HuH-7.5 (cell line): ENCODE measurements at places on chromosomes 2 and 18.

GRCh38 chr2:37916512-37917082 lies 8.5 kb upstream of the RMDN2 start:
- no peak for DNase-seq

DNA sequence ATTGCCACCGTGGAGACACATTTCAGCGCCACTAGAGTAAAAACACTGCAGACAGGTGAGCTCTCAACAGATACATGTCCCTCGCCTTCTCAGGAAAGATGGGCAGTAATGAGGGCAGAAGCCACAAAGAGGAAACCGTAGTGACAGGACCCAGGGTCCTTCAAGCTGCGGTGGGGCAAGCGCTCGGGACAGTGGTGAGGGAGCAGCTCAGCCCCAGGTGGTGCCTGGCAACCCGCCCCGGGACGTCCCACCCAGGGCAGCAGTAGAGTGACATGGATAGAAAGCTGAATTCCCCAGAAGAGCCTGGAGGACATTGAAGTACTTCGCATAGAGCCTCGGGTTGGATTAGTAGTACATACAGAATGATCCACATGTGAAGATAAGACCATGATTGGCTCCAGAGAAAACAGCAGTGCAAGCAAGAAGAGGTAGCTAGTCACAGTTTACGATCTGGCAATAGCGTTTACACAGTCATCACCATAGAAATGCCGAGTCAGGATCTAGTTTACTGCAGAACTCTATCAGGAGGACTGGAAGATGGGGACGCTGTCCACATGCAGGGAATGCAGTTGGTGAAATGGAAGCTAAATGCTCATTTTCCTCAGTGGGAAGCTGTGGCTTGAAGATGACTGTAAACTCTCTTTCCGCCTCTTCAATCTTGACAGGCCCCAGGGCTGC lies 37.4 kb upstream of the ALPP start:
- no peak for DNase-seq

DNA sequence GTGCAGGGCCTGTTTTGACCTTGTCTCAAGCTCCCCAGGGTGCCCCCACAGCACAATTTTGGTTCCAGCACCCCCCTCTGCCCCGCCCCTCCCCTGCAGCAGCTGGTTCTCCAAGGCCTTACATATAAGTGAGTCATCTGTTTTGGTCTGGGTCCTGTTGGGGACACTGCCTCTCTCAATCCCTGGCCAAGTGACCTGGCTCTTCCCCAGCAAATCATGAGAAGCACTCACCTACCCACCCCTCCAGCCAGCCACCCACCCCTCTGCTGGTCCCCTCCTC lies 90.5 kb downstream of the INHBB start:
- no peak for DNase-seq

- no peak for DNase-seq
Observed at GRCh38 chr2:168445960-168446359, 10.1 kb upstream of the CERS6 start.

DNA sequence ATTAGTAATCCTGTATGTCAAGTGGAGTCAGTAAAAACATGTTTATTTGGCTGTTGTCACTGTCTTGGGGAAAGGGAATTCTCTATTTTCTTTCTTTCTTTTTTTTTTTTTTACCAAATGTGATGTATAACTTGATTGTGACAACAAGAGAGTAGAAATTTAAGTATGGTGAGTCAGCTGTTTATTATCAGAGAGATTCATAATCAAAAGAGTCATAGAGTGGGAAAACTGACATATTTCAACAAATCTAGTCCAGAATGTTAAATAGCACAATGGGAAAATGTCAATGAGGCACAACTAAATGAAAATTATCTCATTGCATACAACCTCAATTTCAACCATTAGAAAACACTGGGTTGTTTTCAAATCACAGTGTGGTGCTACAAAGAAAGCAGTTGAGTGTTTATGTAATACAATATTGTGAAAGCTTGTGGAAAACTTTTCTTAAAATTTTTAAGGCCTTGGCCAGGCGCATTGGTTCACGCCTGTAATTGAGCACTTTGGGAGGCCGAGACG lies 111.9 kb upstream of the DTNA start:
- DNase-seq: no peak

DNA sequence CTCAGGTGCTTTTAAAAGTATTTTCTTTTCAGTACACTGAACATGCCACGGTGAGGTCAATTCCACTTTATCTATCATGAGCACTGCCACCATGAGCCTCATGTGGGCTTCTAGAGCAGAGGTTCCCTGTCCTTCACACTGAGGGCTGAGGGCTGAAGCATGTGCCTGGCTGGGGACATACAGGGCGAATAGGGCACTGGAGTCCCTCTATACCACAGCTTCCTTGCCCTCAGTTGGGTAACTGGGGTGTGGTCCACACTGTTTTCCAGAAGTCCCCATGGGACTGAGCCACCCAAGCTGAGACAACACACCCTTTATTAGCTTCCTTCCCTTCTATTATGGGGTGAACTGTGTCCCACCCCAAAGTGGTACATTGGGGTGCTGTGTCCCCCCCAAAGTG lies 172.2 kb upstream of the ID2 start:
- no peak for DNase-seq

- no peak for DNase-seq
Observed at GRCh38 chr2:30180226-30180625, 33.4 kb downstream of the YPEL5 start.

DNA sequence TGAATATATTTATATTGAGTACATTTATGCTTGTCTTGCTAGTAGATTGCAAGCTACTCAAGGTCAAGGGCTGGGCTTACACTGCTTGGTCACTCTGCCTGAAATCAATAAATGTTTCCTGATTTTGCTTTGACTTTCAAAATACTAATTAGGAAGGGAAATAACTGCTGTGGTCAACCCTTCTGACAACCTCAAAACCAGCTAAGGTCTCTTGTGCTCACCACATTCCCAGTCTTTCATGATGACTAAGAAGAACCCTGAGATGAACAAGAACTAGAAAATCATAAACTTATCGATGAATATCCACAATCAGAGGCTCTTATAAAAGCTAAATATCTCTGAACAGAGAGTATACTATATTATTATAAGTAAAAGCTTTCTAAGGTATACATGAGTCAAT lies 33.3 kb downstream of the ABCB11 start:
- no peak for DNase-seq

DNA sequence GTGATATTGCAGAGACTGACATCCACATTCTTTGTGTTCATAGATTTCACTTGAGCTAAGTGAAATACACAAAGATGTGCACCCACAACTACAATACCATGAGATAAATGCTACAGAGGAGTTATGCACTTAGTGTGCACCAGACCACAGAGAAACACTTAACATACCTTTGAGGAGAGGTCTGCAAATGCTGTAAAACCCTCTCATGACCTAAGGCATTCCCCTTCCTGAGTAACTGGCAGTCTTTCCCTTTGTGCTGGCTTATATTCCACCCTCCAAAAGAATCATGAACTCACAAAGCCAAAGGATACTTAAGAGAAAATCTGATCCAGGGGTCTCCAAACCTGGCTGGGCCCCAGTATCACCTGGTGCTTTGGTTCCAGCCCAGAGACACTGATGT lies 16.2 kb downstream of the NXPH2 start:
- DNase-seq: no peak

GRCh38 chr2:20560891-20561636 lies 89.8 kb downstream of the HS1BP3 start:
- DNase-seq: no peak

DNA sequence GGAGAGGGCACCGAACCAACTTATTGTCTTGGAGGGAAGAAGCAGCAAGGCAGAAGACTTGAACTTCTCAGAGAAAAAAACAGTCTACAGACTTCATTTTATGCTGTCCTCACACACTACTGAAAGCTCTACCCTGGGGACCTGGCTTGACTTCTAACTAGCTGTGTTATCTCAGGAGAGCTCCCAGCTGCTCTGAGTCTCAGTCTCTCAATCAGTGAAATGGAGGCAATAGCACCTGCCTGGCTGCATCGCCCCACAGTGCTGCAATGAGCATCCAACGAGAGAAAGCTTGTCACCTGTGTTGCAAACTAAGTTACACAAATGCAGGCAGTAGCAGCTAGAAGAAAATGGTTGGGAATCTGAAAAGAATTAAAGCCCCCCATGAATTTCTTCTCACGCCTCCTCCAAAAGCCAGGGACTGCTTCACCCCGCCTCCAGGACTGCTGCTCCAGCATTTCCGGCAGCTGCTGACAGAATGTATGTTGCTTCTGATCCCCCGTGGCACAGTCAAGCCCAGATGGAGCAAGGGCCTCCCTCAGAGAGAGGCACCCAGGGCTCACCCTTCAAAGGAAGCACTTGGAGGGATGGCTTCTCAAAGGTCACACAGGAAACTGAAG lies 116.3 kb downstream of the BCL11A start:
- DNase-seq: no peak

DNA sequence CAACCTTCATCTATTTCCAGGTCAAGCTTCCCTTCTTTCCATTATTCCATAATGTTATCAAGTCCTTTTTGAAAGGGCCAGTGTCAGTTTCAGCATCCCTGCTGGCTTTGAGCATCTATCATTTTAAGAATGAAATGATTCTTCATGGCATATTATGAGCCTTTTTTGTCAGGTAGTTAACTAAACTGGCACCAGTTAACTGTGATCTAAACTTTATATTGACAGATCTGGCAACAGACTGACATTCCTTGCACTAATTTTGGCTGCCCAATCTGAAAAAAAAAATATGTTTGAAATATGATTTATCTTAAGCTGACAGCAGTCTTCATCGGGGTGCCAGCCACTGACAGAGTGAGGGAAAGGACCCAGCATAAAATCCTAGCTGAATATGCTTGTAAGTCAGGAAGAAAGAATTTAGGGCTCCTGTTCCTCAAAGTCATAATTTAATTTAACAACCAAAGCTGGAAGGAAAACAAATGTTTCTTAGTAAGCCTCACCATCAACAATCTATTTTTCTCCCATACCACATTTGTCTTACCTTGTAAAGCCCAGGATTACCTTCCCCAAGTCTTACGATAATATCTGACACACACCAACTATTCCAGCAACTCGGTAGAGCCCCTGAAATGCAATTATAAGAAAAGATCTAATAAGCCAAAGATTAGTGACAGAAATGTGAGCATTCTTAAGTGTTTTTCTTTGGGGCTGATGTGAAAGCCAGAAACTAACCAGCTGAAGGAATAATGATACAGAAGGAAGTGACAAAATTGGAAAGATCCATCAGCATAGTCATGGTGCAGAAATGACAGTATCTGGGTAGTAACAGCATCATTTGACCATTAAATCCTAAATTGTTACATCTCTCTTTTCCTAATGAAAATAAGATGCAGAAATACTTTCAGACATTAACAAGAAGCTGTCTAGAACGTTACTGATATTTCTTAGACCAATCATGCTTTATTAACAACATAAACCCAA lies 228.1 kb downstream of the RBM43 start:
- no peak for DNase-seq

DNA sequence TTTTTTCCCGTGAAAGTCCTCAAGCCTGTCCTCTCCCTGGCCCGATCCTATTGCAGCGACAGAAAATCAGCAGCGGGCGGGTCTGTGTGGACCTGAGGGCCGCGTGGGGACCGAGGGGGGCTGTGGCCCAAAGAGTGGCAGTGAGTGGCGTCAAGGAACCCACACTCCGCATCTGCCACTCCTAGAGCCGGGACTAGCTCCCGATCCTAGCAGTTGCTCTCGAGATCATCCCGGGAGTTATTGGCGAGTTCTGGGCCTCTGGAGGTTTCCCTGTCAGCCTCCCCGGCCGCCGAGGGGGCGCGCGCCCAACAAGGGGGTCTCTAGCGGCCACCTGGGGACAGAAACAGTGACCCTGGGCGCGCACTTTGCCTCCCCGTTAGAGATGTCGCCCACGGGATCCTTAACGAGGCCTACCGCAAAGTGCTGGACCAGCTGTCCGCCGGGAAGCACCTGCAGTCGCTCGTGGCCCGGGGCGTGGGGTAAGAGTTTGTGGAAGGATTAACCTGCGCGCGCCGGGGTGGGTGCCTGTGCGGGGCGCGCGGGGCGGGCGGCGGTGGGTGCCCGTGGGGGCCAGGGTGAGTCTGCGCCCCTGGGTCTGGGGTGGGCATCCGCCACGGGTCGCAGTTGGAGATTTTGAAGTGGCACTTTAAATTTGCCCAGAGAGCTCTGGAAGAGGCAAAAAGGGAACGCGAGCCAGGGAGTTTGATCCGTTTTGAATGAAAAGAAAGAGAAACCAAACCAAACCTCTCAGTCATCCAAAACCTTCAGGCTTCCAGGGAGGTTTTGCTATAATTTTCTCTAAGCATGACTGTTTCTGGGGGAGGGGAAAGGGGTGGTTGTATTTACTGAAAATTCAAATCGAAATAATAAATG lies 3.5 kb downstream of the ADCYAP1 start:
- DNase-seq: peak; percentile 73

DNA sequence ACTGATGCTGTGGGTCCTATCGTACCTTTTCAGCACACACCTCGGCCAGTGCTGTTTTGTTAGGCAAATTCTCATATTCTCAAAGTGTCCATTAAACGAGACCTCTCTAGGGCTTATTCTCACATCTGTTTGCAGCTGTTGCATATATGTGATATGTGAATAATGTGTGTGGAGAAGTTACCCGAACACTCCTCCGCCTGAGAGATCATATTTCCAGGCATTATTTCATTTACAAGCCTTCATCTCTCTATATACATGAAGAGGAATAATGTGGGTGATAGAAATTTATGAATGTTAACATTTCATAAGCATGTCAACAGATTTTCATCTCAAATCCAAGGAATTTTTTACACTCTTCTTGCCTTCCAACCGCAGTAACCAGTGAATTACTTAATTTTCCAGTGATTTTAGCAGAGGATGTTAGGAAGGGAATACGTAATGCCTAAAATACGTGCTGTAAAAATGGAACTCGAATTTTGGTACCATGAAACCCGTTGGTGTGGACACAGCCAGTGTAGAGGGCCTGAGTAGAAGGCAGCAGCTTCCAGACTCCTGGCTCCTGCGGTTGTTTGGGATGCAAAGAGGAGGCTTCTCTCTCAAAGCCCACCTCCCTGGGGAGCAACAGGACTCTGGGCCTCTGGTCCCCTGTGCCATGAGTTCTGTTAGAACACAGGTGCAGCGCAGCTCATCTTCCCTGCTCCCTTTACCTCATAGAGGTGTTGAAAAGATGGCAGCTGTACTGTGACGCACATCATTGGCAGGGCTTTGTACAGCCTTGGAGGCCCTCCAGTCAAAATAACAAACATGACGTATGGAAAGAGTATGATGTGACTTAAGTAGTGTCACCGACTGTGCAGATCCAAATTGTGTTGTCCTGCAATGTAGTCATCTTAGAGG lies 280.1 kb downstream of the NEDD4L start:
- DNase-seq: no peak

DNA sequence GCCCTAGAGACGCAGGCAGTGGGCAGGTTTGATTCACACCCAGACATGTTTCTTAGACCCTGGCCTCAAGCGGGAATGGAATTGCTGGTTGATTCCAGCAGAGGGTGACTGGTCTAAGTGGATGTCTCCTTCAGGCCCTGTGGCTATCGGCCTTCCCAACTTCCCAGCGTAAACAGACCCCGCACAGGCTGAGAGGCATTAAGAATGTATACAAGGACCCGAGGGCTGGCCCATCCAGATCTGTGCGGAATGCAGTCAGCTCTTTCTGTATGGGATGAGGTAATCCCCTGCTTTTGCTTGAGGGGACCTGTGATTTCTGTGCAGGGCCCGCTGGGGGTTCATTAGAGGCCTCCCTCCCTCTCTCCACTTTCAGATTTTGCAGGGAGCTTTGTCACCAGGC lies 6.5 kb downstream of the ACKR3 start:
- DNase-seq: no peak

- no peak for DNase-seq
Observed at GRCh38 chr2:32652555-32653209, 24.8 kb downstream of the TTC27 start.

- DNase-seq: no peak
Observed at GRCh38 chr2:40666398-40666797, 214.5 kb upstream of the SLC8A1 start.

- DNase-seq: no peak
Observed at GRCh38 chr18:23291456-23292205, 156.3 kb downstream of the CABLES1 start.

- no peak for DNase-seq
Observed at GRCh38 chr2:134272806-134273205, 18.9 kb downstream of the MGAT5 start.
